ENCODE measurements at places on chromosomes 6 and 20. TPM values are rescaled to one million over a fixed set of nuclear protein-coding genes. Genes with fewer than 3 reads are reported as not detected.

The SLC17A3 gene
- not detected for total RNA-seq

The GJA10 gene
- total RNA-seq, result not detected

The LRFN2 gene
- not detected for total RNA-seq

The LZTS3 gene
- 9.8 TPM for total RNA-seq

The ERVFRD-1 gene
- not detected for total RNA-seq

The OR2B2 gene
- not detected for total RNA-seq

The POM121L2 gene
- not detected for total RNA-seq

The RSPH4A gene
- total RNA-seq, result 0.19 TPM

The DUSP15 gene
- total RNA-seq, result 0.65 TPM

The SOX4 gene
- total RNA-seq, result 97.6 TPM

Measured in vein endothelial cell (primary cell).